Muscle of leg (tissue), 16 donors: ENCODE measurements at places on chromosomes 11 and 22.
A peak's percentile ranks its signal among the peaks of the same experiment; 100 is the strongest.

DNA sequence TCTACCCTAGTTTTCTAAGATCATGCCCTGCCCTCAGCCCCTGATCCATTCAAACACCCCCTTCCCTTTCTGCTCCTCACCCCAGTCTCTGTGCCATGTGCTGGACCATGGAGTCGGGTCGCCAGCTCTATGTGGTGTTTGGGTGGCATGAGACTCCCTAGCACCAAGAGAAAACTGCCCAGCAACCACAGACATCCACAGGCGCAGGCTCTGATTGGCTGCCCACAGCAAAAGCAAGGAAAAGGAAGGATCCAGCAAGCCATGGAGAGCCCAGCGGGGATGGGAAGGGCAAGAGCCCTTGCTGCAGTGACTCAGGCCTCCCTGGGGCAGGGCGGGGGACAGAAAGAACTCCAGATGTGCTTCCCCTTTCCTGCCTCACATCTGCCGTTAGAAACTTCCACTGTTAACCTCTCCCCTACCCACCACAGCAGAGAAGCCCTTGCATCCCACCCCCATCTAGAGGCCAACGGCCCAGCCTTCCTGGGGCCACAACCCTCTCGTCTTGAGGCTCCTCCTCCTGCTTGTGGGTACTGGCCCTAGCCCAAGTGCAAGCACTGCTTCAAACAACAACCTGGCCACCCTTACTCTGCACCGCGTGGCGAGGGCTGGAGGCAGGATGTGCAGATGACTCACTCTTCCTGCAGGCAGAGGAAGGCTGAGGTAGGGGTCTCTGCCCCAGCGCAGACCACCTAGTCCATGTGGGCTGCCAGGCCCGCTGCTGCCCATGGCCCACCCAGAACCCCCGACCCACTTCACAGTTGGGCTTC, 9.7 kb upstream of the AHNAK start:
- DNase-seq = peak; percentile 94
- H3K27me3 ChIP-seq = no peaks in the 10 kb centered on the region
- peaks cover 79% of the 10 kb centered on the region for H3K4me1 ChIP-seq
- peak overlapping the region; percentile 9 for H3K4me3 ChIP-seq
- peaks cover 38% of the 10 kb centered on the region for H3K36me3 ChIP-seq
- peak overlapping the region; percentile 95 for H3K27ac ChIP-seq

DNA sequence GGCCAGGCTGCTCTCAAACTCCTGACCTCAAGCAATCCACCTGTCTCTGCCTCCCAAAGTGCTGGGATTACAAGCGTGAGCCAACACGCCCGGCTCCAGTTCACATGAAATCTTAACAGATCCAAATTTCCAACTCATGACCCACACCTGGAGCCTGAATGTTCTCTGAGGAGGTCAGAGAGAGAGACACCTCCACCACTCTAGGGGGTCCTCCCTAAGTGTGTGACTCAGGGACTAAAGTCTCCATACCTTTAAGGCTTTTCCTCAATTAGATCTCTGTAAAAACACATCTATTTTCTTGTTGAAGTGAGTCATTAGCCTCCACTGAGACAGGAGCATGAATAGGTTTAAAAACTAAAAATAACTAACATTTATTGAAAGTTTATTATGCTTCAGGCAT, 376.4 kb downstream of the CADM1 start:
- no peak overlapping the region for H3K27ac ChIP-seq
- H3K36me3 ChIP-seq = no peaks in the 10 kb centered on the region
- no peaks in the 10 kb centered on the region for H3K4me1 ChIP-seq
- no peak overlapping the region for H3K4me3 ChIP-seq
- H3K27me3 ChIP-seq = no peaks in the 10 kb centered on the region
- DNase-seq = no peak

GRCh38 chr11:15923183-15923582, 433.2 kb downstream of the SOX6 start:
- no peaks in the 10 kb centered on the region for H3K4me1 ChIP-seq
- no peak overlapping the region for H3K27ac ChIP-seq
- H3K4me3 ChIP-seq = no peak overlapping the region
- H3K27me3 ChIP-seq = no peaks in the 10 kb centered on the region
- no peaks in the 10 kb centered on the region for H3K36me3 ChIP-seq

DNA sequence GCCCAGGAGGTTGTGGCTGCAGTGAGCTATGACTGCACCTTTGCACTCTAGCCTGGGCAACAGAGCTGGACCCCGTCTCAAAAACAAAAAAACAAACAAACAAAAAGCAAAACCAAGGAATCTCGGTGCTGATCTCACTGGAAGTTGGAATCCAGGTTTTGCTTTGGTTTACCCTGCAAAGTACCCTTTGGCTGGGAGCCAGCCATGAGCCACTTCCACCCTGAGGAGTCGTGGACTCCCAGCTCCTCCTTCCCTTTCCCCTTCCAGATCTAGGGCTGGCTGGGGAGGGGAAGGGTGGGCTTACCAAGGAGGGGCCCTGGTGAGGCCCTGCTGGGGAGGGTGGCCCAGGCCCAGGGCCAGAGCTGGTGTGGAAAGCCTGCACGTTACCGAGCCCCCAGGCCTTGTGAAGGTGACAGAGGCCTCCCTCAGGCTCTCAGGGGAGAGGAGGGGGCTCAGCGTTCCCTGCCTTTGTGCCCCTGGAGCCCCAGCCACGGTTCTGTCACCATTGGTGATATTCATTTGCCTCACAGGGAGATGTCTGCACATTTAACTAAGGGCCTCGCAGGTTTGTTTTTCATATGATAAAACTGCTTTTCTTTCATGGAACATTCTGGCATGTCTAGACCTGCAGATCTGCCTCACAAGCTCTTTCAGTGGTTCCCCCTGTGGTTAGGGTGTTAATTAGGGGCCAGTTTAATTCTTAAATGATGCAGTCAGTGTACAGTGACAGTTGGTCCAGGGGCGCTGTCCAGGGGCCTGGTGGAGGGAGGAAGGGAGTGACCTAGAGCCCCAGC, 29.0 kb downstream of the FBLN1 start:
- H3K4me1 ChIP-seq = peaks cover 34% of the 10 kb centered on the region
- peaks cover 52% of the 10 kb centered on the region for H3K36me3 ChIP-seq
- no peak for DNase-seq
- H3K27me3 ChIP-seq = no peaks in the 10 kb centered on the region
- H3K4me3 ChIP-seq = no peak overlapping the region

DNA sequence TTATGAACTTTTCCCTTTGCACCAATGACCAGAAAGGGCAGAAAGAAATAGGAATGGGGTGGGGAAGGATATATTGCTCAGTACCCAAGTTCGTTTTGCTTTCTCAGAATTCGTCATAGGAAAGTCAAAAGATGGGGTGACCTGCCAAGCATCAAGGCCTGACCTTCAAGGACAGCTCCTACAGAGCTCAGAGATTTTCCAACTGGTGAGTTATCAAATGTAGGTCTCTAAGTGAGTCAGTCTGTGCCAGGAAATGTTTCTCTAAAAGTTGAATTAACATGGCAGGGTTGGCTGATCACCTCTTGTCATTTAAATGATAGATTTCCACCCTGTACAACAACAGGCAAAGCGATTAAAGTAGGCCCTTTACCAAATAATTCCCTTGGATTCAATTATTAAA, 307.2 kb downstream of the CADM1 start:
- H3K4me3 ChIP-seq = no peak overlapping the region
- no peaks in the 10 kb centered on the region for H3K36me3 ChIP-seq
- no peak for DNase-seq
- H3K4me1 ChIP-seq = peaks cover 19% of the 10 kb centered on the region
- H3K27me3 ChIP-seq = no peaks in the 10 kb centered on the region

DNA sequence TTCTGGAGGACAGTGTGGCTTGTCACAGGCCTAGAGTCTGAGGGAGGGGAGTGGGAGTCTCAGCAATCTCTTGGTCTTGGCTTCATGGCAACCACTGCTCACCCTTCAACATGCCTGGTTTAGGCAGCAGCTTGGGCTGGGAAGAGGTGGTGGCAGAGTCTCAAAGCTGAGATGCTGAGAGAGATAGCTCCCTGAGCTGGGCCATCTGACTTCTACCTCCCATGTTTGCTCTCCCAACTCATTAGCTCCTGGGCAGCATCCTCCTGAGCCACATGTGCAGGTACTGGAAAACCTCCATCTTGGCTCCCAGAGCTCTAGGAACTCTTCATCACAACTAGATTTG, 13.0 kb downstream of the PIK3IP1 start:
- H3K27me3 ChIP-seq = no peaks in the 10 kb centered on the region
- DNase-seq = no peak
- no peak overlapping the region for H3K4me3 ChIP-seq
- no peak overlapping the region for H3K27ac ChIP-seq
- peaks cover 31% of the 10 kb centered on the region for H3K36me3 ChIP-seq

DNA sequence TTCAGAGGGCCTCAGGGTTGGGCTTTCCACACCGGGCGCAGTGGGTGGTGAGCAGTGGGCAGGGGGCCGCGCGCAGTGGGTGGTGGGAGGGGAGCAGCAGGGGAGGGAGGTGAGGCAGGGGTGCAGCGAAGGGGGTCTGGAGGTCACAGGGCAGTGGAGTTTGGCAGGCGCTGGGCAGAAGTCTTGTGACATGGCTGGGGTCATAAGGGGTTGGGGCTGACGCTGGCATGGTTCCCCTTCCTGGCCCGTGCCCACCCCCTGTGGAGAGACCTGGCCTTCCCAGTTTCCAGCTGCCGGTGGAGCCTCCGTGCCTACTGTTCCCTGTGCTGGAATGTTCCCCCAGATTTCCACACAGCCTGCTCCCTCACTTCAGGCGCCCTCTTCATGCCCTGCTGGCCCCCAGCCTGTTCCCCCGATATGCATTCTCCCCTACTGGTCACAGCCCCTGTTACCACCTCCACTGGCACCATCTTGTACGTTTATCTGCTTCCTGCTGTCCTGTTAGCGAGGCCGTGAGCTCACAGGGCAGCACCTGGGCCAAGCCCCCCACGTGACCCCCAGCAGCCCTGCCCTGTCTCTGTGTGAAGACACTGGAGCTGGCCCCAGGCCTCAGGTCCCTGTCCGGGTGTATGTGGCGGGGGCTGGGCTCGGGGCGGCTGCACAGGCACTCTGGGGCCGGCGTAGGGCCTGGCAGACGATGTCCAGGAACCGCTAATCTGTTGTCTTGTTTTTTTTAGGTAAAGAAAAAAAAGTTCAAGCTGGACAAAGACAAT, 111.6 kb downstream of the KCNQ1OT1 start:
- H3K27me3 ChIP-seq = peaks cover 2% of the 10 kb centered on the region
- H3K4me3 ChIP-seq = no peak overlapping the region
- H3K4me1 ChIP-seq = peaks cover 6% of the 10 kb centered on the region

GRCh38 chr11:76188873-76189272, 17.4 kb downstream of the WNT11 start:
- H3K27me3 ChIP-seq = peaks cover 3% of the 10 kb centered on the region
- peaks cover 43% of the 10 kb centered on the region for H3K4me1 ChIP-seq
- no peak overlapping the region for H3K4me3 ChIP-seq
- H3K36me3 ChIP-seq = peaks cover 20% of the 10 kb centered on the region
- DNase-seq = no peak
- H3K27ac ChIP-seq = no peak overlapping the region

DNA sequence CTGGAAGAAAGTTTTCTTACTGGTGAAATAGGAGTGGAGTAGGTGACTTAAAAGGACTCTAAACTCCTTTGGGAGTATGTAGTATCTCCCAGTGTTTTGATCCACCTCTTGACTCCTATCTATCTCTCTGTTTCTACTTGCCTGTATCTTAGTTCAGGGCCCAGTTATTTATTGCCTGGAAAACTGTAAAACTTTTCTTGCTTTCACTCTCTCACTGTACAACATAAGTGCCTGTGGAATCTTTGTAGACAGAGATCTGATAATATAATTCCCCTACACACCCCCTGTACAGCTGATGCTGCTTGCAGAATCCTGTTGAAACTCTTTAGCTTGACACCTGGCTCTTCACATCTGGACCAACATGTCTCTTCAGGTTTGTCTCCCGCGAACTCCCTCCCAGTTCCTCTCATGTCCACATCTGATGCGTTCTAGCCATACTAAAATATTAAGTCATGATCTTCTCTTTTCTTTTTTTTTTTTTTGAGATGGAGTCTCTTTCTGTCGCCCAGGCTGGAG, 26.5 kb upstream of the SESN3 start:
- DNase-seq = no peak
- H3K4me1 ChIP-seq = peaks cover 24% of the 10 kb centered on the region
- H3K4me3 ChIP-seq = no peak overlapping the region
- H3K27ac ChIP-seq = no peak overlapping the region
- H3K36me3 ChIP-seq = no peaks in the 10 kb centered on the region
- no peaks in the 10 kb centered on the region for H3K27me3 ChIP-seq

DNA sequence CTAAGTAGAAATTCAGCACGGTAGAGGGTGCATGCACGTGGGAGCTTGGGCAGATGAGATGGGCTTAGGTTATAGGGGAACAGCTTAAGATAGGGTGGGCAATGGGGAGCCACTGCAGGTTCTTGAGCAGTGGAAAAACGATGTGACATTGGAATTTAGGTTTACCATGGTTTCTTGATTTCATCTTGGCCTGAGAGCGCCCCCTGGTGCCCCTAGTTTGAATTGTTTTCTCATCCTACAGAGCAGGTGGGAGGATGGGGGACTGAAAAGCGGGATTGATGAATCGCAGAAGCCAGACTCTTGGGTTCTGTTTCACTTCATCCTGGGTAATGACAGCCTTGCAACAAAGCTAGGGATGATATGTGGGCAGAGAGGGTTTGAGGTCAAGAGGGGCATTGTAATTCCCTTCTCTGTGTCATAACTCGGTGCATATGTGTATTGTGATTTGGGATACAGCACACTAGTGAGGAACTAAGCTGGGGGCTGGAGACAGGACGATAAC, 6.7 kb upstream of the MCAM start:
- peaks cover 33% of the 10 kb centered on the region for H3K4me1 ChIP-seq
- peaks cover 4% of the 10 kb centered on the region for H3K27me3 ChIP-seq
- H3K27ac ChIP-seq = no peak overlapping the region
- peak; percentile 79 for DNase-seq

DNA sequence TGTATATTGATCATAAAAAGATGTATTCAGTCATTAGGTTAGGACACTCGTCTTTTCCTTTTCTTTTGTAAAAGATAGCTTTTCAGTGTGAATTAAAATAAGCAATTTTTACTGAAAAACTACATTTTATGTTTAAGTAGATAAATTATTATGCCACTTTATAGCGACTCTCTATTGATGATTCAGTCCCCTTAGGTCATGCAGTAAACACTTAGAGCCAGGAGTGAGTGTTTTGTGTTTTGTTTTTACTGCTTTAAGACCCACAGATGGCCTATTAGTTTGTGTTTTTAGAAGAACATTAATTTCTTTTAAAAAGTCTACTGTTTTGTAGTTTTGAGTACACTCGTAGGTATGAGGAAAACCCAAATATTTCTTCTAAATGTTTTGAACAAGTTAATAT, 86.6 kb downstream of the YAP1 start:
- H3K4me1 ChIP-seq = no peaks in the 10 kb centered on the region
- no peaks in the 10 kb centered on the region for H3K36me3 ChIP-seq
- no peak for DNase-seq
- H3K27ac ChIP-seq = no peak overlapping the region

DNA sequence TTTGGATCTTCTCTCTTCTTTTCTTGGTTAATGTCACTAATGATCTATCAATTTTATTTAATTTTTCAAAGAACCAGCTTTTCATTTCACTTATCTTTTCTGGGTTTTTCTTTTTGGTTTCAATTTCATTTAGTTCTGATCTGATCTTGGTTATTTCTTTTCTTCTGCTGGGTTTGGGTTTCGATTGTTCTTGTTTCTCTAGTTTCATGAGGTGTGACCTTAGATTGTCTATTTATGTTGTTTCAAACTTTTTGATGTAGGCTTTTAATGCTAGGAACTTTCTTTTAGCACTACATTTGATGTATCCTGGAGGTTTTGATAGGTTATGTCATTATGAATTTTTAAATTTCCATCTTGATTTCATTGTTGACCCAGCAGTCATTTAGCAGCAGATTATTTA, 142.3 kb downstream of the C11orf87 start:
- no peak overlapping the region for H3K27ac ChIP-seq
- no peak for DNase-seq
- H3K4me3 ChIP-seq = no peak overlapping the region
